ENCODE measurements at places on chromosomes 5 and 9.

- DNase-seq, result no peak
Measured at GRCh38 chr9:101369286-101369685, 15.5 kb downstream of the BAAT start.

- no peak for DNase-seq
Measured at GRCh38 chr9:129557192-129558036, 63.5 kb downstream of the C9orf50 start.

GRCh38 chr9:21502586-21502985, 20.5 kb upstream of the IFNE start:
- DNase-seq, result no peak

DNA sequence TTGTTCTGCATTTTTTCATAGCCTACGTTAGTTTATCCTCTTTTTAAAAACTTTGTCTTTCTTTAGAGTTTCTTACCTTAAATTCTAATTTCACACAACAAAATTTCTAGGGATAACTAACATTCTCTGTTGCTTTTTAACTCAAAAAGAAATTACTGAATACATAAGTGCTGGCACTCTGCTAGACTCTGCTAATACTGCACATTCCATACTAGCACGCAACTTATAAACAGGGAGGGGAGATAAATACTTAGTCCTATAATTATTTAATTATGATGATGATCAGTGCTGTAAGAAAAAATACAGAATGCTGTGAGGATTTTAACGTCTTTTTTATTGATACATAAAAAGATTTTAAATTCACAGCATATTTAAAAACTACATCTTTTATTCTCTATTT, 25.1 kb downstream of the RNF145 start:
- DNase-seq, result no peak

- DNase-seq, result no peak
Measured at GRCh38 chr9:95450171-95451064, 66.4 kb downstream of the PTCH1 start.

GRCh38 chr9:650362-650761, 191.1 kb upstream of the DMRT1 start:
- no peak for DNase-seq

- DNase-seq, result peak; percentile 73
Measured at GRCh38 chr9:137227054-137227852, at the start of gene RNF224. Gene RNF224 (plus strand): TSS chr9:137227502. CDS start chr9:137228336, 834 bp downstream.

DNA sequence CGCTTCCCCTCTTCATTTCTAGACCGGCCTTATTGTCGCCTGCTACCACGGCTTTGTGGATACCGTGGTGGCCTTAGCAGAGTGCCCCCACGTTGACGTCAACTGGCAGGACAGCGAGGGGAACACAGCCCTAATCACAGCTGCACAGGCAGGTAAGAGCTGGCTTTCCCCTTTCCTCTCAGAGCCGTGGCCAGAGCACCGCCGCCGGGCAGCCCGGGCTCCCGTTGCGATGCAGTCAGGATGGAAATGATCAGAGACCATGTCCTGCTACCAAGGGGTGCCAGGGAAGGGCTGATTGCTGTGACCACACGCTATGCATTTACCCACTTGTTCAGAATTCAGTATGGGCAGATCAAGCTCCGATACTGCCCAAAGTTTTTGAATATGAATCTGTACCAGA, 54.4 kb downstream of the ANKRD33B start:
- DNase-seq, result no peak
